ENCODE measurements at places on chromosomes 1 and 21. TPM values are rescaled to one million over a fixed set of nuclear protein-coding genes. Genes with fewer than 3 reads are reported as not detected.
A peak's percentile ranks its signal among the peaks of the same experiment; 100 is the strongest.

- H3K27ac ChIP-seq, result no peak overlapping the region
- DNase-seq, result no peak
- peaks cover 28% of the 10 kb centered on the region for H3K4me1 ChIP-seq
- no peak overlapping the region for H3K4me3 ChIP-seq
- no peaks in the 10 kb centered on the region for H3K27me3 ChIP-seq
Measured at GRCh38 chr1:39144924-39145323, 59.6 kb upstream of the MACF1 start.

GRCh38 chr1:27563341-27563590 lies 40.7 kb downstream of the AHDC1 start:
- H3K4me1 ChIP-seq, result peaks cover 63% of the 10 kb centered on the region
- no peak for DNase-seq
- peaks cover 5% of the 10 kb centered on the region for H3K36me3 ChIP-seq

DNA sequence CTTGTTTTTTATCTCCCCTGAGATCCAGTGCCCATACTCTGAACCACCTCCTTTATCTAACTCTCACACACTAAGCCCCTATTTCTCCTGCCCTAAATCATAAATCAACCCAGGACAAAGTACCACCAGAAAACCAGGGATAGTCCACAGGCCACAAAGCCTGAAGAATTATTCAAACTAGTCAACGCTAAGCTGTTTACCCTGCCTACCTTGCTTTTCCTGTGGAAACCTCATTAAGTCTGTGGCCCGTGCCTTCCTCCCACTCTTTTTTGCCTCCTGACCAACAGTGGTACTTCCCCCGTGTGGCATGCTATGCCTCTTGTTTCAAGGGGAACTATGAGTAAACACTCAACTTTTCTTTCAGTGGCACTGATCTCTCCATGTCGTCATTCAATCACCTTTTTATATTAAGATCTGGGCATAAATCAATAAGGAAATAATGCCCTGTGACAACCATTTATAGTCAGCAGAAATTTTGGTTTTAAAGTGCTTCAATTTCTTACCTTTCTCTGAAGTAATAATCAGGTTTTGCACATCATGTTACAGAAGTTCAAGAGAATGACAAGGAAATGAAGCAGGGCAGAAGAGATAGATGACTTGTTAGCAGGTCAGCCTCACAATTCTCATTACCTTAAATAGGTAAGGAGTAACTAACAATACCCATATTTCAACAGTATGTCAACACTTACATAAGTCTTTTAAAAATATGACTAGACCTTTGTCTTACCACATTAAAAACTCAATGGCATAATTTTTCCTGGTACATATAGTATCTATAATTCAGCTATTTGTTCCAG lies 32.1 kb downstream of the EYA3 start:
- H3K27ac ChIP-seq, result peak overlapping the region; percentile 40
- DNase-seq, result no peak
- no peak overlapping the region for H3K4me3 ChIP-seq
- H3K36me3 ChIP-seq, result no peaks in the 10 kb centered on the region
- no peaks in the 10 kb centered on the region for H3K27me3 ChIP-seq
- peaks cover 42% of the 10 kb centered on the region for H3K4me1 ChIP-seq

LMO4 gene
- polyA plus RNA-seq, result 50.3 TPM

CCDC17 gene
- 1.6 TPM for polyA plus RNA-seq

CA6 gene
- polyA plus RNA-seq, result 0.11 TPM

Data from spleen (tissue), 13 donors.